Vagina (tissue), 2 donors: ENCODE measurements at places on chromosomes 5 and 9.

DNA sequence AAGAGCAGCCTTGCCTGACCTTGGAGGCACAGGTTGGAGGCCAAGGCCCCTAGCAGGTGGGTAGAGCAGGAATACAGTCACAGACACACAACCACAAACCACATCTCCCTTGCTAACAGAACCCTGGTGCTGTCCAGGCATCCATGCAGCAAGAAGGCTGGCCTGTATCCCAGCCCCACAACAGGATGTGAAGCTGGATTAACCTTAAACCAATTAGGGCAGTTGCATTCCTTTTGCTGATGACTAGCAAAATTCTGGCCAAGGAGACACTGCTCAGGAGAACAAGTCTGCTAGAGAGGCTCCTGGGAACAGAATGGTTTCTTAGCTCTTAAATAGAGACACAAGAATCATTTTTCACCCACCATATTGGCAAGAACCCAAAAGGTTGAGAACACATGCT, 97.8 kb downstream of the C5orf15 start:
- DNase-seq: no peak

- DNase-seq: no peak
Measured at GRCh38 chr9:138009016-138009802, 131.6 kb downstream of the CACNA1B start.

DNA sequence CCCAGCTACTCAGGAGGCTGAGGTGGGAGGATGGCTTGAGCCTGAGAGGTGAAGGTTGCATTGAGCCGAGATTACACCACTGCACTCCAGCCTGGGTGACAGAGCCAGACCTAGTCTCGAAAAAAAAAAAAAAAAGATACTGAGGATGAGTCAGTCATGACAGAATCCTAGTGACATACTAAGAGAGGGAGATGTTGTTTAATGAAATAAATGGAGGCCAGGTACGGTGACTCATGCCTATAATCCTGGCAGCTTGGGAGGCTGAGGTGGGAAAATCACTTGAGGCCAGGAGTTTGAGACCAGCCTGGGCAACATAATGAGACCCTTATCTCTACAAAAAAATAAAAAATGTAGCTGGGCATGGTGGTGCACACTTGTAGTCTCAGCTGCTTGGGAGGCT, 107.2 kb downstream of the ZFAND5 start:
- no peak for DNase-seq

GRCh38 chr9:109507421-109507838, 9.3 kb upstream of the PTPN3 start:
- no peak for DNase-seq

- no peak for DNase-seq
Measured at GRCh38 chr5:68478301-68479095, 262.9 kb downstream of the PIK3R1 start.

- DNase-seq: peak; percentile 87
Measured at GRCh38 chr5:141521244-141521781, 32.4 kb downstream of the PCDHGC5 start.

DNA sequence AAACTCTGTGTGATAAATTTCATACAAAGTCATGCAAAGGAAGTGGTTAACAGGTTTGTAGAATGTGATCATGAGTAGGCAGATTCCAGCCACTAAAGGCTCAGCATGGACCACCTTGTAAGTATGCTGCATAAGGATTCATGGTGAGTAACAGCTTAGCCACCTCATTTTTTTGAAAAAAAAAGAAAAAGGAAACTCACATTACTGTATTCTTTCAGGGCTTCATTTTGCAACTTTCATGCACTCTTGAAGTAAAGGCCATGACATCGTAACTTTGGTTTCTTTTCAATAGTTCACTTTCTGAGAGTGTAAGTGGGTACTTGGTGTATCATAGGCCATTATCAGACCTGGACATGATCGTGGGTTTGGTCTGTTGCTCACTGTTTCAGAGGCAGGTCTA, 175.1 kb downstream of the PCSK1 start:
- no peak for DNase-seq

DNA sequence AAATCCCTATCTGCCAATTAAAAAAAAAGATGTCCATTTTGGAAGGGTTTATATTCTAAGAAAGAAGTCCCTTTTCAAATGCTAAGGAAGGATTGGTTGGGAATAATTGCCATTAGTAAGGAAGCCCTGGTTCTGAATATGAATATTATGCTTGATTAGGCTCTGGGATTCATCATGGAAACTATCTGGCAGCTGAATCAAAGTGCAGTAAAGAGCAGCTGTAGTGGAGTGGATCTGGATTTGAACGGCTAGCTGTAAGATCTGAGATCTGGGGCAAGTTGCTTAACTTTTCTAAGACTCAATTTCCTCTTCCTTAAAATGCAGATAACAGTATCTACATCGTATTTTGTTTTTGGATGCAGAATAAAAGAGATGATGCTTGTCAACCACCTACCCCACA, 10.5 kb downstream of the IL12B start:
- no peak for DNase-seq

DNA sequence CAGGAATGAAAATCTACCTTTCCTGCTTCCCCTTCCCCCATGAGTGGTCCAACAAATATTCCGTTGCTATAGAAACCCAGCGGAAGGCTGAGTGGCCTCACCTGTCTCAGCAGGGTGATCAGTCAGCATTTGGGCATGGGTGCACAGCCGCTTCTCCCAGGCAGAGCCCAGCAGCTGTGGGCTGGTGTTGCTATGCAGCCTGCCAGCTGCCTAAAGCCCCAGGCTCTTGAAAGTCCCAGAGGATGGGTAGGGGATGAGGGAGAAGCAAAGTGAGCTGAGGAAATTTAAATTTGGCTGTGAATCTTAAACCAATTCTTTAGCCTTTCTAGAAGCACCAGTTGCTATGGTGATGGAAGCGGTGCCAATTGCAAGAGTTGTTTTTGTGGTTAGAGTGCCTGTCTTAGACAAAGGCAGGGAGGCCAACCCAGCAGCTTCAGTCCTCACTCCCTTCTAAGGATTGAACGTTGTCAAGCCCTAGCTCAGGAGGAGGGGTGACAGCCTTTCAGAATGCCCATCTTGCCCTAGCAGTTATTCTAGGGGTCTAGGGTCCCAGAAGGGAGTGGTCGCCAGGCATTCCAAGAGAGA, 151.5 kb upstream of the PITX1 start:
- no peak for DNase-seq

DNA sequence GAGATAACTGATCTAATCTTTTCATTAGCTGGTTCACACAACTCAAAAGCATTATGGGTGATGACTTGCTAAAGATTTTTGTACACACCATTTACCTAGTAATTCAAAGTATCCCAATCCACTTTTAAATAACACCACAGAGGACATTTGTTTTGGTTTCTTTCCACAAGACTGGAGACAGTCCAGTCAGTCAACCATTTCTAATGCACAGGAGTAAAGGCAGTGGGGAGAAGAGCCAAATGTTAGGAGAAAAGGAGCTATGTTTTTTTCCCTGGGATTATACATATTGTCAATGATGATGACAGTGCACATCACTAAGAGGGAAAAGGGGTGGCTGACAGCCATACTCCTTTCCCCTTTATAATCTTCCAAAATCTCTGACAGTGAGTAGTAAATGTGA, 240.9 kb downstream of the GABRB2 start:
- DNase-seq: no peak

- peak; percentile 86 for DNase-seq
Measured at GRCh38 chr9:129321286-129322021, 143.4 kb upstream of the IER5L start.

DNA sequence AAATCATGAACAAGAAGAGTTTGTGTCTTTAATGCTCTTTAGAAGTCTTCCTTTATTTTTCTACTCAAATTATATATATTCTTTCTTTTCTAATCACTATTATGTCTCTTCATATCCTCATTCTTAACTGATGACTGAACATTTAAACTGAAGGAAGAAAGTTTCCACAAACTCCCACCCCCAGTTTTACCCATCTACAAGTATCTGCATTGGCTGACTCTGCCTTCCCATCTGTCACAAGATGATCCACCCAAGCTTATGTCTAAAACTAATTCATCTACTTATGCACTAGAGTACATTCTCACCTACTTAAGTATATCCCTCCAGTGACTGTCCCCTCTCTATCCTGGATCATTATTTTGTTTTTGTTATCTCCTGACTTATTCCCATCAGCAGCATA, 344.5 kb downstream of the PRR16 start:
- DNase-seq: no peak

DNA sequence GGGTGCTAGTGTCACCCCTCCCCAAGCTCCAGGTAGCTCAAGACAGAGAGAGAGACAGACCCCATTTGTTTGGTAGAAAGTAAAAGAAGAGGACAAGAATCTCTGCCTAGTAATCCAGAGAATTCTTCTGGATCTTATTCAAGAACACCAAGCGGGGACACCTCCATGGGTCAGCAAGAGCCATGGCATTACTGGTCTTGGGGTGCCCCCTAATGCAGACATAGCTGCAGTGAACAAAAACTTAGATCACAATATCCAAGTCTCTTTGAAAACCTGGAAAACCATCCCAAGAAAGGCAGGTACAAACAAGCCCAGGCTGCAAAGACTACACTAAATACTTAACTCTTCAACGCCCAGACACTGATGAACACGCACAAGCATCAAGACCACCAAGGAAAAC, 29.9 kb upstream of the PDE4D start:
- no peak for DNase-seq
